Astrocyte of the spinal cord (primary cell): ENCODE measurements at places on chromosomes 6 and 20.

DNA sequence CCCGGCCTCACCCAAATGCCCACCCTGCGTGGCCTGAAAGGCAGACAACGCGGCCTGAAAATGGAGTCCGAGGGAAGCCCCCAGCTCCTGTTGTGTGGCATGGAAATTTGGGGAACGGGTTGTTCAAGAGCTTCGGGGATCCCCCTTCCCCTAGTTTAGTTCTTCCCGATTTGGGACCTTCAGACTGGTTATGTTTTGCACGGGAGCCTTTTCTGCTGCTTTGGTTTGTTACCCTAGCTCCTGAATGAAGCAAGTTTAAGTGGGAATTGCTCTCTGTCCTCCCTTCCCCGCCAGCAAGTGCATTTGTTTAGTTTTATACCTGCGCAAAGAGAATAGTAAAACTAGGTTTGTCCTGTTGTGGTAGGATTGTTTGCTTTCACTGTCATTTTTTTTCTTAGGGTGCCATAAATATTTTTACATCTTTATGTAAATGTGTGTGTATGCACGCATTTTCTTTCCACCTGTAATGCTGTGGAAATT is 604 bp downstream of the SH3BGRL2 start:
- DNase-seq, result no peak

DNA sequence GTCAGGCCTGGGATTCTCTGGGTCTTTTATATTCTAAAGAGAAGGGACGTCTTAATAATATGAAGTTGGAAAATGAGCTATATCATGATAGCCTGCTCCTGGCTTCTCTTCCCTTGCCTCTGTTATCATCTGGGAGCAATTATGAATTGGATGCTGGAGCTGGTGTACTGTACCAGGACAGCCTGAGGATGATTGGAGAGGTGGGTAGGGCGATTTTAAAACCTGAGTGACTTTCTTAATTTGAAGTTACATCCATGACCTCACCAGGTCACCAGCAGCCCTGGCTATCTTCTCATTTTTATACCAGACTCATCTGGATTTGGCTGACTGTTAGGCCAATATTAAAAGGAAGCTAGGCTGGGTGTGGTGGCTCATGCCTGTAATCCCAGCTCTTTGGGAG is 317.6 kb downstream of the CLIC5 start:
- no peak for DNase-seq

- peak; percentile 96 for DNase-seq
These were observed 79.8 kb downstream of the KIF13A start for GRCh38 chr6:17907406-17908229.

DNA sequence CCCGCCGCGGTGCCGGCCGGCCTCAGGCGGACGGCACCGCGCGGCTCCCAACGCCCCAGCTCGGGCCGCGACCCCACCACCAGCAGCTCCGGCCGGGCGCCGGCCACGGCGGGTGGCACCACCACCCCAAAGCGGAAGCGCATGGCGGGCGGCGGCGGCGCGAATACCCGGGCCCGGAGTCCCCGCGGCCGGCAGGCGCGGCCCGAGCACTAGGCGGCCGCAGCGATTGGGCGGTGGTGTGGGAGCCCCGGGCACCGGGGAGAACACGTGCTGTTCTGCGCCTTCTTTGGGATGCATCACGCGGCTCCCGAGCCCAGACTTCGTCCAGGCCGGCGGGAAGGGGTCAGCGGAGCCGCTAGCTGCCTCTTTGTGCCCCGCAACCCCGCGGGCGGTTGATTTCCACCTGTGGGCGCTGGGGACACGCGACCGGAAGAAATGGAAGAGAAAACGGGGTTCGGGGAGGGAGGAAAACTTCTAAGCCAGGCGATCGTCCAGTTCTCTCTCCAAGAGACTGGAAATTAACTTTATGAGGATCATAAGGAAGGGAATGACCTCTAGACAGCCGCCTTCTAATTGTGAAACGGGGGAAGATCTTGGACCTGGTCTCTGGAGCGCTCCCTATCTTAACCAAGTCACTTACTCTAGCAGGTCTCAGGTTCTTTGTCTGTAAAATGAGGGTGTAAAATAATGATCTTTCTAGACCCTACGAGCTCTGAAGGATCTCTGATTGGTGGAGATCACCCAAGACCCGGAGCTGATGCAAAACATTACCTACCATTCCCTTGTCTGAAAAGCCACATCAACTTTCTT is at the start of gene EPM2A:
TSS of gene EPM2A (minus strand) at position 165 of the 810 bp plus-strand sequence. CDS start at position 143, 22 bp downstream.
- peak; percentile 79 for DNase-seq

DNA sequence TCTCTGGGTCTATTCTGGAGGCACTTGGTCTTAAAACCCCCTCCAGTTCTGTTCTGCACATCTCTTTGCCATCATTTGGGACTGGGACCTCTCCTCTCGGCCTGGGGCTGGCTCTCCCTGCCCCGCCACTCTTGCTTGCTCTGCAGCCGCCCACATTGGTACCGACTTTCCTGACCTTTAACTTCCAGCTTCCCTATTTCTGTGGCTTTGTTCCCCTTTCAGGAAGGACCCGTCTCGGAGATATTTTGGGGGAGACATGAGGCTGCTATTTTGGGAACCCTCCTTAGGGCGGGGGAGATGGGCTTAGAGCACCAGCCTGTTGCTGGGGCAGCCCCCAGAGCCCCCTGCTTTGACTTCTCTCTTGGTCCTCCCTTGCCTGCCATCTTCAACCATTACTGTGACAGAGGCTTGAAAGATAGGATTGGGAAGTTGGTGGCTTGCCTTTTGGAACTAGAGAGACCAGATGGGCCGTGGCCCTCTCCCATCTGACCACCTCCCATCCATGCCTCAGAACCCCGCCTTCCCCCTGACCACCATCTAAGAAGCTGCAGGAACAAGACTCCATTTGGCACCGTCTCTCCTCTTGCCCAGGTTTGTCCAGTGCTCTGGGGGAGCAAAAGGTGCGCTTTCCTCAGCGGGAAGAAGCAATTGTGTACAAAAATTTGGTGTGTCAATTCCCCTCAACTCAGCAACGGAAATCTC is 914 bp downstream of the TREM2 start:
- DNase-seq, result no peak

DNA sequence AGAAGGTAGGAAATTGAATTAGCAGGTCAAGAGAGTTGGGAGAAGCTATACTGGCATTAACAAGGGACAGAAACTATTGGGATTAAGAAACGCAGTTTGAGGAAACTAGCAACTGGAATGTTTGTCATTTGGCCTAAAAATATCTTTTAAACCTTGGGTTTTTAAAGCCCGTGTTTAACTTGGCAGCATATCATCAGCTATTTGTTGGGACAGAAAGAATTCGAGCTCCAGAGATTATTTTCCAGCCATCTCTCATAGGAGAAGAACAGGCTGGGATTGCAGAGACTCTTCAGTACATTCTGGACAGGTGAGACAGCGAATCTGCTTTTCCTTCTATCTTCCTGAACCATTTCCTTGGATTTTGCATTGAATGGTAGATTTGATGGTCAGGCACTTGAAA is 17.8 kb downstream of the ACTR5 start:
- no peak for DNase-seq

DNA sequence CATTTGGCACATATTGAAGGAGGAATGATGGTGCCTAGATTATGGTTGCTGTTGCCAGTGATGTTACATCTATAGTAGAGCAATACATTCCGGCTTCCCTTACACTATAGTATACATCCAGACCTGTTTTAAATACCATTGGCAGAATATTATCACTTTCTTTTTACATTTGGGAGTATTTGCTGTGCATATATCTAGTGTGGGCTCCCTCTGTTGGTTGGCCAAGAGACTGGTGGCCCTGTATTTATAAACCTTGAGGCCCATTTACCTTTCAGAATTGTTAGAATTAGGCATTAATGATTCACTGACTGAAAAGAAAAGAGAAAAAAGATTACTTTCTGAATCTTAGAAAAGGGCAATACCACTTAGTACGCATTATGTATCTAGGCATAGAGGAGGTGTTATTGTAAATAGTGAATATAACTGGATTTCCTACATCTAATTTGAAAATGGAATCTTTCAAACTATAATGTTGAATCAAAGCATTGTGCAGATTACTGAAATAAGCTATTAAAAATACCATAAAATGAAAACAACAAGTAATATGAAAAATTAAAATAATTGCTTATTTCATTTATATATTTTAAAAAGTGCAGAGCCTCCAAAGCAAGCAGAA is 628.8 kb upstream of the MAN1A1 start:
- peak; percentile 49 for DNase-seq
